ENCODE measurements at places on chromosomes 13 and 19. TPM values are rescaled to one million over a fixed set of nuclear protein-coding genes. Genes with fewer than 3 reads are reported as not detected.

The CFAP97D2 gene
- not detected for total RNA-seq

DNA sequence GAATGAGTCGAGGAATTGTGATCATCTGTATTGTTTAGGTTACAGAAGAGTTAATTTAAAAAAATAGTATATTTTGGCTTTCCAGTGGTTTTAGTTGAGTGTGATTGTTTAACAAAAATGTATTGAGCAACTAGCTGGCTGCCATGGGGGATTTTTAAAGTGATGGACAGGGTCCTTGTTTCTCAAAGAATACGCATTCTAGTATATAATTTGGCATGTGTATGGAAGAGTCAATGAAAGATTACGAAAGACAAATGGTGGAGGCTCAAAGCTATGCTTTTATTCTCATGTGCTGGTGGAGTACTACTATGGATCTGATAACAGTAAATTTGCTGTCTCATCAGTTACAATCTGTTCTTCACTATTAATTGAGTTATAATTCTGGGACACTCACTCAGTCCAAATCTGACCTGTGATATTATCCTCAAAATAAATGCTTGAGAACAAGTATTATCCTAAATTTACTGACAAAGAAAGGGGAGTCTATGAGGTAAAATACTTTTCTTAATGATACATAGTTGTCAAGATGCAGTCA is 240.0 kb downstream of the GPC6 start:
- no peak overlapping the region for H3K27ac ChIP-seq
- no peaks in the 10 kb centered on the region for H3K27me3 ChIP-seq
- DNase-seq: no peak
- no peaks in the 10 kb centered on the region for H3K36me3 ChIP-seq

The ZNF506 gene
- 37.7 TPM for total RNA-seq

- no peak overlapping the region for H3K27ac ChIP-seq
- no peaks in the 10 kb centered on the region for H3K27me3 ChIP-seq
- peak; percentile 50 for DNase-seq
- no peaks in the 10 kb centered on the region for H3K4me1 ChIP-seq
- no peaks in the 10 kb centered on the region for H3K36me3 ChIP-seq
- H3K4me3 ChIP-seq: no peak overlapping the region
Measured at GRCh38 chr19:28727480-28728159, 485.3 kb downstream of the UQCRFS1 start.

Measured in aorta (tissue), 5 donors.